ENCODE measurements at places on chromosomes 16 and 17.

DNA sequence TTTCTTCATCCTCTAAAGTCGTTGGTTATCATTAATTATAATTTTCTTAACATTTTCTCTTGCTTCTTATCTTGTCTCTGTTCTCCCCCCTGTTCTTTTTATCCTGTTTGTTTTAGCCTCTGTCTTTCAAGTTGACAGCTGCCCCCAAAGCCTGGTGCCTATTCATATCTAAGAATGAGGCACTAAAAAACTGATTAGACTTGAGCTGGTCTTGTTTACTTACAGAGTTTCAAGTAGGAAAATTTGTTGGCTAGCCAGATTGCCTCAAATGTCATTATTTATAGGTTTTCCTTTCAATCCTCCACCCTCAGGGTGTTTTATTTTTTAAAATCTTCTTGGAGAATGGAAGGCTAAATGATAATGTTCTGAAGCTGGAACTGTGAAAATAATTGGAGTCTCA, 236.0 kb downstream of the UTP18 start:
- DNase-seq: no peak

DNA sequence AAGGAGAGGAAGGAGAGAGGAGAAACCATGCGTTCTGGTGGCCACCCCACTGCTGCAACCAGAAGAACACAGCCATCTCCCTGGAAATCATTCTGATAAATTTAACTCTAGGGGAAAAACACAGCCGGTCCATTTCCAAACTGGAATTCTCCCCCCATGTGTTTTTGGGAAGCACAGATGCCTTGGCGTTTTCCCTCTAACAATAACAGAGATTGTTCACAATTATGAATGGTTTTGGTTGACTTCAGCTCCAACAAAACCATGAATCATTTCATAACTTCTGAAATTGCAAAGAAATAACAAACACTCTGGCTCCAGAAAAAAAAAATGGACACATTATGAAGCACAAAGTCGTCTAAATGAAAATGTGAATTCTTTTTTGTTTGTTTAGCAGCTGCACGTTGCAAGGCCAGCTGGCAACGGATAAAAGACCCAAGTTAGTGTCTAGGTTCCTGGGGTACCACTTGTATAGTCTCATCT, 46.2 kb downstream of the GNAO1 start:
- no peak for DNase-seq

GRCh38 chr17:49513641-49514040, 18.5 kb downstream of the NGFR start:
- no peak for DNase-seq

DNA sequence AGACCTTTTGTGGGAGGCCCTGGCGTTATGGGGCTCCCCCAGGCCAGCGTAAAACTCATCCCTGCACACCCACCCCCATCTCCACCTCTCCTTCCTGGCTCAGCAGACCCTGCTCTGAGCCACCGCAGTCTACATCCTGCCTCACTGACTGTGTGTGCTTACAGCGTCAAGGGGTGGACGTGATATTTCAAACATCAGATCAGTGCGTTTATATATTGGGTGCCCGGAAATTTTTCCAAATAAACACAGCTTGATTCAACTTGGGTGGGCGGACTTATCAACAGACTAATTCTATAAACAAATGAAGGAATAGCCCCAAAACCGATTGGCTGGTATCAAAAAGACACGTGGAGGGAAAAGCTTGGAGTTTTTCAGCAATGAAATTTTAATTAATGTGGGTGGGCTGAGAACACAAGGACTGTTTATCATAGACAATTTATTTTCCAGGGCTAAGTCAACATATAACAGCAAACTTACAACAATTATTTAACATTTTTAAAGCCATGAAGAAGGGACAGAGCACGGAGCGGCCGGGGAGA, at the start of gene FOXL1:
Gene FOXL1 (plus strand): TSS at position 489 of the 539 bp plus-strand sequence. CDS start 175 bp downstream, outside the sequence.
- no peak for DNase-seq

- no peak for DNase-seq
Measured at GRCh38 chr17:33519692-33520091, 226.6 kb upstream of the ASIC2 start.

DNA sequence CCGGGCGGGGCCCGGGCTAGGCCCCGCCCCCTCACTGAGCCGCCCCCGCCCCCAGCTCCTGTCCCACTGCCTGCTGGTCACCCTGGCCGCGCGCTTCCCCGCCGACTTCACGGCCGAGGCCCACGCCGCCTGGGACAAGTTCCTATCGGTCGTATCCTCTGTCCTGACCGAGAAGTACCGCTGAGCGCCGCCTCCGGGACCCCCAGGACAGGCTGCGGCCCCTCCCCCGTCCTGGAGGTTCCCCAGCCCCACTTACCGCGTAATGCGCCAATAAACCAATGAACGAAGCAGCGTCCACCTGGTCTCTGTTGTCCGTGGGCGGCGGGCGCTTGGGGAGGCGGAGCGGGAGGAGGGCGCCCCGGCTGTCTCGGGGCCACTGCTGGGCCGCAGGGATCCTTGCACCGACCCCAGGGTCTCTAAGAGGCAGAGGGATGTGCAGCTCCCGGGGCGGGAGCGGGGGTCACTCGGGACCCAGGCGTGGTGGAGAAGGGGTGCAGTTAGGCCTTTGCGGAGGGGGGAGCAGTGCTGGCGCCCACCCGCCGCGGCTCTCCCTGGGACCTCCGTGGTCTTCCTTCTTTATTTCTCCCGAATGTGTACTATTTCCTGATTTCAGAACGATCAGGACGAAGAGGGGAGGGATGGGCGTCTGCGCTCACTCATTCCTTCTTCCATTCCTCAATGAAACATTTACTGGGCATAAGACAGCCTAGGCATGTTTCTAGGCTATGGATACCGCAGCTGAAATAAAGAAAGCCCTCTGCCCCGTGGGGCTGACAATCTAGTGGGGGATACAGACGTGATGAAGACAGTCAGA, 2.0 kb downstream of the HBZ start:
- no peak for DNase-seq

- no peak for DNase-seq
Measured at GRCh38 chr16:69669577-69669976, 56.8 kb downstream of the NQO1 start.

DNA sequence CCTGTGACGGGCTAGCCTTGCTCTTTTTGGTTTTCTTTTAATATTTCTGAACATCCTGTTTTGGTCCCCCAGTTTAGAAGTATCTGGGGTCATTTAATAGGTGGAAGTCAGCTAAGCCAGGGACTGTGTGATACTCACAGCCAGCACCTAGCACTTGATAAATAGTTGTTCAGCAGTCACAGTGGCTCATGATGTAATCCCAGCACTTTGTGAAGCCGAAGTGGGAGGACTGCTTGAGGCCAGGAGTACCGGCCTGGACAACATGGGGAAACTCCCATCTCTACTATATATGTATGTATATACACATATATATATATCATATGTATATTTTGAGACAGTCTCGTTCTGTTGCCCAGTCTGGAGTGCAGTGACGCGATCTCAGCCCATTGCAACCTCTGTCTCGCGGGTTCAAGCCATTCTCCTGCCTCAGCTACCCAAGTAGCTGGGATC, 1.8 kb upstream of the ZNRF1 start:
- no peak for DNase-seq

GRCh38 chr17:39513309-39513708, 52.0 kb downstream of the CDK12 start:
- DNase-seq: no peak

DNA sequence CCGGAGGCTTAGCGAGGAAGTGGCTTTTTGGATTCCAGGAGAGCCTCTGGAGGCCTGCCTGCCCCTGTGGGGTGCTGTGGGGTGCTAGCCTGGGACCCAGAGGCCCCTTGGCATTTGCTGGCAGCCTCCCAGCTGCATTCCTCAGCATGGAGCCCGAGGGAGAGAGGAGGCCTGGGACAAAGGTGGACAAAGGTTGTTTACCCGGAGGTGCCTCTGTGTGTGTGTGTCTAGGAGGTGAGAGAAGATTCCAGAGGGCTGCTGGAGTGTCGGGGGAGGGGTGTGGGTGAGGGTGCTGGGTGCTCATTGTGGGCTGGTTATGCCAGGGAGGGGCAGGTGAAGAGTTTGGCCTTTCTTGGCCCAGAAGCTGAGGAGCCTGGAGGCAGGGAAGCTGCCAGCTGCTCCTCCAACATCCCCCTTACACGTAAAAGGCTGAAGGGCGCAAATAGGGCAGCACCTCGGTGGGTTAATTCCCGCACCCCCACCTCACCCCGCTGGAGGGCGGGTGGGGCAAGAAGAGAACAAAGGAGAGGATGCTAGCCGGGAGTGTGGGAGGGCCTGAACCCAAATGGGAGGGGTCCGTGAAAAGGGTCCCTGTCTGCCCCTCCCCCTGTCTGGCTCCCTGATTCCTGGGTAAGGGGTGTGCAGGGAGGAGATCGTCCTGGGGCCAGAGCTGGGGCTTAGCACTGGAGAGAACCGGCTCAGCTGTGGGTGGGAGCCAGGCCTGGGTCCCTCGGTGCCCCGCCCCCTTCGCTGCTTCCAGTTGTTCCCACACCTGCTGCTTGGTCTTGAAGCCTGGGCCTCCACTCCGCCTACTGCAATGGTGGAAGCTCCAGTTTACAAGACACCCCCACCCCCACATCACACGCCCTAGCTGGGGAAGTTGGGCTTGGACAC, 9.9 kb downstream of the HEXIM2 start:
- DNase-seq: no peak

GRCh38 chr17:76240461-76241203, at the start of gene RNF157:
TSS of gene RNF157 (minus strand) at chr17:76240493. CDS start at chr17:76240240, 253 bp downstream.
- no peak for DNase-seq

DNA sequence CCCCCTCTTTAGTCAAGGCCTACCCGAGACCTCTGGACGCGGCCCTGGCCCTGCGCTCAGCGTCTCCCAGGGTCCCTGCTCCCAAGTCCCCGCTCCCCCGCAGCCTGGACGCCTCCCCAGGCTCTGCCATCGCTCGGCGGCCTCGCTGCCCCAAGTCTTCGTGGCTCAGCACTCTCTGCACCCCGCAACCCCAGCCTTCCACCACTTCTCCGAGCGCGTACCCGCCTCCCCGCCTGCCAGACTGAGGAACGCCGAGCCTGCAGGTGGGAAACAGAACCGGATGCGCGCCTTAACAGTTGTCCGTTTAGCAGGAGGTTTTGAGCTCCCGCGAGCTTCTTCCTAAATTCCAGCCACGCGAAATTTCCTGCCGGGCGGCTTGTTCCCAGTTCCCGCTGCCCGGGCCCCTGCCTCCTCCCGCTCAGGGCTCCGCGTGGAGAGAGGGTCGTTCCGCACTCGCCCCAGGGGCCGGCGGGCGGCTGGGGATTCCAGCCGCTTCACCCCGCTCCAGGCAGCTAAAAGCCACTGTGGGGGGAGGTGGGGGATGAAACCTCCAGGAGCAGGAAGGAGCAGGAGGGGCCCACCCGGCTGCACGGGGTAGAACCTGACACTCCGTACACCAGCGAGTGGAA, 87.7 kb downstream of the KCNJ12 start:
- DNase-seq: no peak

GRCh38 chr16:58589326-58589905, 40.2 kb downstream of the CNOT1 start:
- DNase-seq: no peak

DNA sequence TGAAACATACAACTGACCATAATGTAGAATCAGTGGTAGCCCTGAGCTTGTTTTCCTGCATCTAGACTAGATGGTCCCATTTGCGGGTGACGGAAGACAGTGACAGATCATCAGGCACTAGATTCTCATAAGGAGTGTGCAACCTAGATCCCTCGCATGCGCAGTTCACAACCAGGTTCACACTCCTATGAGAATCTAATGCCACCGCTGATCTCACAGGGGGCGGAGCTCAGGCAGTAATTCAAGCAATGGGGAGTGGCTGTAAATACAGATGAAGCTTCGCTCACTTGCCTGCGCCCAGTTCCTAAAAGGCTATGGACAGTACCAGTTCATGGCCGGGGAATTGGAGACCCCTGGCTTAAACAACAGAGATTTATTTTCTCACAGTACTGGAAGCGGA, 656.3 kb downstream of the HS3ST4 start:
- DNase-seq: no peak

GRCh38 chr16:67667817-67668494, 1.3 kb downstream of the C16orf86 start:
- peak; percentile 67 for DNase-seq

- no peak for DNase-seq
Measured at GRCh38 chr16:30741461-30741914, 6.7 kb upstream of the PHKG2 start.

DNA sequence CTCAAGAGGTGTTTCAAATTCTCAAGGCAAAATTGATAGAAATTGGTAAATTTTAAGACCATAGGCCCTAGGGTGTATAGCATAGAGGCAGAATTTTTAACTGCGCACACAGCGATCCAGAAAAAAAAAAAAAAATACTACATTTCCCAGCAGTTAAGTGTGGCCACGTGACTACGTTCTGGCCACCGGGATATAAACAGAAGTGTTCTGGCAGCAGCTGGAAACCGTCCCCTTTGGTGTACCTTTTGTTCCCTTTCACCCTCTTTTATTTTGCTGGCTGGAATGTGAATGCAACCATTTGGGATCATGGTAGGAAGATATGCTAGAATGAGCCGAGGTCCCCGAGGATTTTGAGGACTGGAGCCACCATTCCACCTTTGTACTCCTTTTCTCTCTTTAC, 52.7 kb upstream of the AKAP1 start:
- DNase-seq: no peak

GRCh38 chr16:57304169-57305061, 19.9 kb upstream of the PLLP start:
- DNase-seq: no peak

DNA sequence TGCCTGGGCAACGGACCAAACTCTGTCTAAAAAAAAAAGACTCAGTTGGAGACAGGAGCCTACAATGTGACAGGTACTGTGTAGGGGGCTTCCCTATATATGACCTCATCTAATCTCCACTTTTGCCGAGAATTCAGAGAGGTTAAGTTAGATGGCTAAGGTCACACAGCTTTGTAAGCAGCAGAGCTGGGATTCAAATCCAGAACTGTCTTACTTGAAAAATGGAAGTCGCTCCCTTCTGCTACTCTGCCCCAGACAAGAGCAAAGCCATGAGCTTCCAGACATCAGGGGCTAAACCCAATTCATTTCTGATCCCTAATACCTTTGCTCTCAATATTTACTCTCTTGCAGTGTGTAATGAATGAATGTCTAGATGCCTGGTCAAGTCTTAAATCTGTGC, 41.5 kb upstream of the ABCC12 start:
- no peak for DNase-seq

Data from NCI-H1436 treated with DMSO at 0.1 percent for 48 hours (cell line).